Fibroblast of lung (primary cell): ENCODE measurements at places on chromosomes 7 and 10. TPM values are rescaled to one million over a fixed set of nuclear protein-coding genes. Genes with fewer than 3 reads are reported as not detected.

RSPH10B gene
- under 0.01 and 0.66 TPM in 2 replicates for total RNA-seq

SKIDA1 gene
- total RNA-seq: 0.50 and 0.51 TPM in 2 replicates

CCL24 gene
- not detected in 2 replicates for total RNA-seq

GRCh38 chr10:89216056-89216455, 8.9 kb upstream of the CH25H start:
- no peak for DNase-seq

DNA sequence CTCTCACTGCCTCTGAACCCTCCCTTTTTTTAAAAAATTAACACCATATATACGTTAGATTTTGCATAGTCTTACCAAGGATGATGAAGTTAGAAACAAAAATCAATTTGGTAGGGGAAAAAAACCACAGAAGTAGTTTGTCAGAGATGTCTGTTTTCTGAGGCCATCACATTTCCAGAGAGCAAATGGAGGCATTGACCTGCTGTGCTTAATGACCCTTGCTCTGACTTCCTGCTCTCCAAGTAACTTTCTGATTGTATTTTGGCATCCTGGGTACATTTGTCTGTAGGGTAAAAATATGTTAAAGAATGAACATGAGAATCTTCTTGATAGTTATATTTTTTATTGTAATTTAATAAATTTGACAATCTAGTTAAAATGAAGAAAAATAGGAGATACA, 140.2 kb downstream of the LCOR start:
- no peak for DNase-seq

GRCh38 chr10:8189458-8189857, 135.0 kb downstream of the GATA3 start:
- no peak for DNase-seq

DNA sequence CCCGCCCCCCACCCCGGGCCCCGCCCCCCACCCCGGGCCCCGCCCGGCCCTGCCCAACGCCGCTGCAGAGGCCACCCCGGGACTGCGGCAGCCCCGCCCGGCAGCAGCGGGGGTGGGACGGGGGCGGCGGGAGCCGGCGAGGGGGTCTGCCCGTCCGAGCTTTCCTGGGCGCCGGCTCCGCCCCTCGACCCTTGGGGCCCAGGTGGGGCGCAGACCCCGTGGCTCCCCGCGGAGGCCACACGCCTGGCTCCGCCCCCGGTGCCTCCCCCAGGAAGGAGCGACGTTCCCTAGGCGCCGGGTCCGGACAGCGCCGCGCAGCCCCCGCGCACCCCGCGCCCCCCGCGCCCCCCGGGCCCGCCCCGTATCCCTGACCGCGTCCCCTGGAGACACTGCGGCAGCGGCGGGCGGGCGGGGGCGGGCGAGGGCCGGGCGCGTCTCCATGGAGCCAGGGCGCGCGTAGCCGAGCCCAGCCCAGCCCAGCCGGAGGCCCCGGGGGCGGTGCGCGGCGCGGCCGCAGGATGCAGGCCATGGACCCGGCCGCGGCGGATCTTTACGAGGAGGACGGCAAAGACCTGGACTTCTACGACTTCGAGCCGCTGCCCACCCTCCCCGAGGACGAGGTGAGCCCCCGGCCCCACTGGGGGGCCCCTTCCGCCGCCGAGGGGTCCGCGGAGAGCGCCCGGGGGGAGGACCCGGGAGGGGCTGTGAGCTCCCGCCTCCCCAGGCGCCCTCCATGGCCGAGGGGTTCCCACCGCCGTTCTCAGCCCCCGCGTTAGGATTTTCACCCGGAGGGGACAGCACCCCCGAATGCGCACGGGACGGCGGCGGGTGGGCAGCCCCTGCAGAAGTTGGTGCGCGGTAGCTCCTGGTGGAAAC, at the start of gene KNDC1:
Gene KNDC1 (plus strand): TSS at position 270 of the 876 bp plus-strand sequence. CDS start 249 bp downstream, at position 519.
- peak; percentile 15 for DNase-seq
